ENCODE measurements at places on chromosomes 7 and 10.

GRCh38 chr7:1055491-1055955, 11.2 kb downstream of the GPR146 start:
- DNase-seq = no peak

- DNase-seq = no peak
These were observed 45.3 kb upstream of the ANKRD1 start for GRCh38 chr10:90966146-90966545.

- no peak for DNase-seq
These were observed 105.1 kb upstream of the SORCS1 start for GRCh38 chr10:107269626-107270025.

DNA sequence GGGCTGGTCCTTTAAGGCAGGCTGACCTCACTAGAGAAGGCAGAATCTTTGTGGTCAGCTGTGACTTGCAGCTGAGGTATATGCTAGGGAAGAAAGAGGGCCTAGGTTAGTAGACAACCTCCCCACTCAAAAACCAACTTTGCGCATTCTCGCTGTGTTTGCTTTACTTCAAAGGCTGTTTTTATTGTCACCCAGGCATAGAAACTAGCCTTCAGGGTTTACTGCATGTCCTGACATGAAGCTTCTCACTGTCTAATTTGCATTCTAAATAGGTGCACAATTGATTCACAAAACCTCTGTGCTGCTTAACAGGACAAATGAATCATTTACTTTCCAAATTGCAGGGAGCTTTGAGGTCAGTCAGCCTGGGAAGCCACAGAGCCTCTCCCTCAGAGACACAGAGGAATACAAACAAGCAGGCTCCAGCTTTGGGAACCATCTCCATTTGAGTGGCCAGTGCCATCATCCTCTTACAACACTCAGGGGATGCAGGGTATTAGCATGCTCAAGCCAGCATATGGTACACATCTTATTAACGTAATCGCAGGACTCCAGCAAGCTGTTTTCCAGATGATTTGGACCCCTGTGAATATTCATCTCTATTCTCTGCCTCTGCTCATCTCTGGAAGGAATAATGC, 596.4 kb upstream of the GHITM start:
- no peak for DNase-seq

DNA sequence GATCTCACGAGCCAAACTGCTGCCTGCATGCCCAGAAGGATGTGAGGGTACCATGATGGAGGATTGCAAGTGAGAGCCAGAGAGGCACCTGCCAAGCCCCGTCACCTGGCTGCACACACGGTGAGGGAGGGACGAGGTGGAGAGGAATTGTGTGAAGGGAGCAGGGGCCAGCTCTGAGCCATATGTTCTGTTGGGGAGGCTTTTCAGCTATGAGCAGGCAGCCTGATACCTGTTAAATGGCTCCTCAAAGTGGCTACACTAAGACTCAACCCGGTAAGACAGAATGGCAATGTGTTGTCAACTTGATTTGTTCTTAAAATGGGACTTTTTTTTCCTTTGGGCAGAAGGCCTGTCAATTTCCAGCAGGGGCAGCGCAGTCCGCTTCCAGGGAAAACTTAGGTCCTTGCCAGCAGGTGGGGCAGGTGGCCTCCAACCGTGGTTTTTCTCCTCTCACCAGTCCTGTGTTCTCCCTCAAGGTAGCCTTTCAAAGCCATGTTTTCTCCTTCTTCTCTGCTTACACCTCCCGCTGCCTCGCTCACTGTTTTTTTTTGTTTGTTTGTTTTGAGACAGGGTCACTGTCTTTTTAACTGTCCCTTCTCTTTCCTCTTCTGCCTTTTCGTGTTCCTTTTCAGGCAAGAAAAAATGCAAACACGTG, 57.7 kb upstream of the ZNRF2 start:
- peak; percentile 71 for DNase-seq

DNA sequence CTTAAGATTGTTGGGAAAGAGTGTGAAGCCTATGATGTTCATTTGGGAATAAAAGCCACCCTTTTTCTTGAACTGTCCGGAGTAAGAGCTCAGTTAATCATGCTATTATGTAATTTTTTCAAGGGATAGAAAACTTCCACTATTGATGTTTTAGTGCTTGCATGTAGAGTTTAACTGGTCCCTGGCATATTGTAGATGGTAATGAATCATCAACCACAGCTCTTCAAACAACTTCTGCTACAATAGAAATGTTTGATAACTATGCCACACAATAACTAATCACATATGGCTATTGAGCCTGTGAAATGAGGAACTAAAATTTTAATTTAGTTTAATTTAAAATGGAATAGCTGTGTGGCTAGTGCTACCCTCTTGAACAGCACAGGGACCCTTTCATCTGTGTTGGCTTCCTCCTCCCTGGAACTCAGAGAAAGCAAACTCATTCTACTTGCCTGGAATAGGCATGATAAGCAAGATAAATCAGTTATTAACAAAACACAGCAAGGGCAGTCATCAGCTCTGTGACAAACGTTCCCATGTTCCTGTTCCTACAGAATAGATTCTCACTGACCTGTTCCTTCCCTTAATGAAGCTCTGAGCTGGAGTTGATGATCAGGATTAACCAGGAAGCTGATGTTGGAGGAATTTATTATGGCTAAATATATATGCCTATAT, 4.9 kb upstream of the SRI start:
- DNase-seq = no peak

- DNase-seq = no peak
These were observed 54.1 kb upstream of the CARD11 start for GRCh38 chr7:3097734-3098133.

DNA sequence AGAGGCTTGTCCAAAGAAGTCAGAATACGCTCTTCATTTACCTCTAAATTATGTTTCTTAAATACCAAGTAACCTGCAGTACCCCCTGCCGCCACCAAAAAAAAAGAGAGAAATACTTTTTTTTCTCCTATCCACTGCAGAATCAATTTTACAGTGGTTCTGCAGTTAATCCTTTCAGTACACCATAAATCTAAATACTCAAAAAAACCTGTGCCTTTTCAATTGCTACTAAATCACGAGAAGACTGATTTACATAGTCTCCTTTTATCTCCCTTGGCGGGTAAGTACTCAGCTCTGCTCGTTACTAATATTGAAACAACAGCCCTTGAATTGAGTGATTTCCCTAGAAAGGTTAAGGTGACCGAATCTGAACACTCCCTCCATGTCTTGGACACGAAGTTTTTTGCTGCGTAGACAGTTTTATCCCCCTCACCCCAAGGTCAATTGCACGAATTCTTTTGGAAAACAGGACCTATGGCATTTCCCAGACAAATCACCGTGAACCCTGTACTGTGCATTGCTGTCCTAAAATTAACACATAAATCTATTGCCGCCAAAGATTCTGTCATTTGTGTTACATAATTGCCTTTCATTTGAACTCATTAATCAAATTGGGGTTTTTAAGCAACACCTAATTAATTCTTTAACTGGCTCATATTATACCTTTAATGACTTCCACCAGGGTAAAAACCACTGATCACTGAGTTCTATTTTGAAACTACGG, 512 bp upstream of the VIM start:
- DNase-seq = no peak

DNA sequence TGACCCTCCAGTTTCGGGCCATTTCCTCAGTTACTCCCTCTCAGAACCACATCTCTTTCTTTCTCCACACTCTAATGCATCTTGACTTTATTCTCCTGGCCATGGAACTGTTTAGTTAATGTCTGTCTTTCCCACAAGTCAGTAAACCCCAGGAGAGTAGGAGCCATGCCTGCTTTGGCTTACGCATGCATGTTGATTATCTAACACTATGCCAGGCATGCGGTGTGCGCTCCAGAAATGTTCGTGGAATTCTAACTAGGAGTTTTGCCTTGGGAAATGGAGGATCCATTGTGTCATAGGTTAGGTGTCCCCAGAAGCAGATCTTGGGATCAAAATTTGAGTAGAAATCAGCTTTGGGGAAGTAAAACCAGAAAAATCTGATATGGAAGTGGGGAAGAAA, 308.9 kb downstream of the GRID1 start:
- no peak for DNase-seq

DNA sequence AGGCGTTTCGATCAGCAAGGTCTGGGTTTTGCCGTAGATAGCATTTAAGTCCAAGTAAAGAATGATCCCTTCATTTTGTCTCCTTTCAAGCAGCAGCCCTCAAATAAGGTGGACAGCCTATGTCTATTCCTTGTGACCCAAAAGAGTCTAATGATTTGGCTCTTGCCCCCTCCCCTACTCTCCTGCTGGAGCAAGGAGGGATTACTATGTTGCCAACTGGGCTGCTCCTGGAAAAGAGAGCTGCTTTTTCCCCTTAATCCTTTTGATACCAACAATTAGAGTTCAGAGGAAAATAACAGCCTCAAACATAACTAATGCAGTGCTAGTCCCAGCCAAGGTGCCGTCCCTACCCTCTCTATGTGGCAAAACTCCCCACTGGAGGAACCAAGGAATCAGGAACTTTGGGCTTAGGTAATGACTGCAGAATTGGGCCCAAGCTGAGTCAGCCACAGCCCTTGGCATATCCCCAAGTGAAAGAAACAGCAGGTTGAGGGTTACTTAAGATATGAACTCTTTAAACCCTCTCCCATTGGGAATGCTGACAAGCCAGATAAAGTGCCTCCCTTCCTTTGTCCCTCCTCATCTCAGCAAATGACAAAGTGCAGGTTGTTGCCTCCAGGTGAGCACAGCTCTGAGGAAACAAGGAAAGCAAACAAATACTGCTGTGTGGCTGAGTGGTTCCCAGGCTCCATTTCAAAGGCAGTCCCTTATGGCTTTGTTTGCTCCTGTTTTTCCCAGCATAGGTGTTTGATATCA, 643.7 kb downstream of the INHBA start:
- DNase-seq = no peak

DNA sequence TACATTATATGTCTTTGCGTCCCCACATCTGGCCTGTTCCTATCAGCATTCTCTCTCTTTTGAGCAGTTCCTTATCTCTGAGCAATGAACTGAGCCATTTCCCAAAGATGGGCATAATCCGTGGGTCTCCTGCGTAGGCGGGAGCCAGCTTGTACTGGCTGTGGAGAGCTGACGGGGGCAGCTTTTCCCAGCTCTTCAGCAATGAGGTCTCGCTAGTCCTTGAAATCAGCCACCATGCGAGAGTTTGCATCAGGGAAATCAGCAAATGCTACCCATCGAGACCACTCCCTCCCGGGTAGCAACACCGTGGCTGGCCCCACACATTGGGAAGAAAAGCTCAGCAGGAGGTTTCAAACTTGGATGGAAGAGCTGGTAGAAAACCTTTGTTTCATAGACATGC, 51.9 kb upstream of the FAM180A start:
- DNase-seq = no peak

DNA sequence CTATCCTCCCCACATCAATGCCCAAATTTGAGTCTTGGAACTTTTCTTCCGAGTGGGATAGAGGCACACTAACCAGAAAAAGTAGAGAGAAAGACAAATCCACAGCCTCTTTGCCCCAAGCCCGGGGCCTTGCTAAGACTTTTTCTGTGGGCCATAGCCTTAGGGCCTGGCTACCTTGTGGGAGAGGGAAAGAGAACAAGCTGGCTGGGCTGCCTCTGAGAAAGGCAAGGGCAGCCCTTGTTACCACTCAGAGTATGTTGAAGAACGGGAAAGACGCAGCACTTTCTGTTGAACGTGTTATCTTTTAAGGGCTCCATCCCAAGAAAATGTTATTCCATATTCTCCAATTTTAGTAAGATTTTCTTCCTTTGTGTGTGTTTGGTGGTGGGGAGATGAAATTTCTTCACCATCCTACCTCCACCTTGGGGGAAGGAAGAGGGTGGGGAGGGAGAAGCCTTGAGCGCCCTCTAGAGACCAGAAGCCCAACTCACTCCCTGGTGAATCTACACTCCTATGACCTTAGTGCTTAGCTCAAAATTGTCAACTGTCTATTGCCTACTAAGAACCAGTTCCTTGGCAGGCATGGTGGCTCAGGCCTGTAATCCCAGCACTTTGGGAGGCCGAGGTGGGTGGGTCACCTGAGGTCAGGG, 3.9 kb upstream of the NRF1 start:
- DNase-seq = no peak

DNA sequence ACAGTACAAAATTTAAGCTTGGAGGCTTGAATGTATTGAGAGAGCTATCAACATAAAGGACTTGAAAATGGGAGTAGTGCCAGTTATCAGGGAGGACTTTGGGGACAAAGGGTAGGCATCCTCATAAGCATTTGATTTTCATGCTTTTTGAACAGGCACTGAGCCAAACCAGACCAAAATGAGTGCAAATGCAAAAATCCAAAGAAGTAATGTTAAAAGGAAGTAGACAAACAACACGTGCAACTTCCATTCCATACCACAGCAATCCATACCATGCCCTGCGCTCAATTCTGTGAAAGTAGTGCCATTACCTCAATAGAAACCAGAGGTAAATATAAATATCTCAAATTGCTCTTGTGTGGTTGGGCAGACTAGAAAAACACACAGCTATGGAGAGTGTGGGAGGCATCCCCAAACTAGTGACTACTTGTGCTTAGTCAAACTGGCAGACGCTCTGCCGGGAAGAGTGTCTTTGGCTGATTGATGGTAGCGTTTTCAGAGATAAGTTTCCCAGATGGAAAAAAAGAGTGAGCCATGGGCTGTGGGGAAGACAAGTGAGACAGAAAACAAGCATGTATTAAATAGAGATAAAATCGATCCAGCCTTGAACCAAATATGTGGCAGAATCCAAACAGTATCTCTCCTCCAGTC, 161.5 kb downstream of the CREB5 start:
- DNase-seq = no peak

DNA sequence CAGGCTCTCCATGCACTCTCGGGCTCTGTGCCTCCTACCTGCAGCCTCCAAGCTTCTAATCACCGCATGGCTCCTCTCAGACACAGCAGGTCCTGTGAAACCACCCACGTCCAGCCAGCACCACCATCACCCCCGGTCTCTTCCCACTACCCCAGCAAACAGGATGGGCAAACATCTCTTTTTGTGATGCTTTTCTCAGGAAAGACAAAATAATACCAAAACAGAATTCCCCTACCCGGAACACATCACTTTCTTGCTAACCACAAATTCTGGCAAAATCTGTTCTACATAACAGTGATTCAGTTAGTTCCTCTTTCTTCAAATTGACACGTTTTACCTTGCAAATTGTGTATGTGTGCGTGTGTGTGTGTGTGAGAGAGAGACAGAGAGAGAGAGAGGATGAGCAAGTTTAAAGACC, 6.5 kb downstream of the SNX8 start:
- no peak for DNase-seq

GRCh38 chr10:126387931-126388911, at the start of gene ADAM12:
Gene ADAM12, minus strand, starts transcription at chr10:126388477. Its CDS starts 332 bp downstream, at chr10:126388145.
- DNase-seq = no peak

GRCh38 chr7:30136117-30136731, 1.4 kb downstream of the MTURN start:
- DNase-seq = peak; percentile 40

- no peak for DNase-seq
These were observed 31.8 kb upstream of the BMPER start for GRCh38 chr7:33873518-33873917.

DNA sequence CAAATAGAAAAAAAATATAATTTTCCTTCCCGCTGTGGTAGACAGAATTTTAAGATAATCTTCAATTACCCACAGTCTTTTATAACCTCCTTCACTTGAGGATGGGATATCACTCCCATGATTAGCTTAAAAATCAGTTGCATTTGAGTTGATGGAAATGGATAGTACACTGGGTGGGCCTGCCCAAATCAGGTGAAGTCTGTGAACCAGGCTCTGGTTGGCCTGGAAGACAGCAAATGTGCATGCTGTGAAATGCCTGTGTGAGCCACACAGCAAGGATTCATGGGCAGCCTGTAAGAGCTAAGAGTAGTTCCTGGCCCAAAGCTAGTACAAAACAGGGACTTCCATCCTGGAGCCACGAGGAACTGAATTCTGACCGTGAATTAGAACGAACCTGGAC, 548.0 kb downstream of the CALN1 start:
- no peak for DNase-seq
